ENCODE measurements at places on chromosomes 4 and X.

- DNase-seq = no peak
These were observed 74.4 kb downstream of the MSN start for GRCh38 chrX:65741823-65742222.

GRCh38 chr4:104365618-104366017, 129.1 kb downstream of the CXXC4 start:
- DNase-seq = no peak

- DNase-seq = no peak
These were observed 9.6 kb downstream of the XIAP start for GRCh38 chrX:123869488-123869887.

DNA sequence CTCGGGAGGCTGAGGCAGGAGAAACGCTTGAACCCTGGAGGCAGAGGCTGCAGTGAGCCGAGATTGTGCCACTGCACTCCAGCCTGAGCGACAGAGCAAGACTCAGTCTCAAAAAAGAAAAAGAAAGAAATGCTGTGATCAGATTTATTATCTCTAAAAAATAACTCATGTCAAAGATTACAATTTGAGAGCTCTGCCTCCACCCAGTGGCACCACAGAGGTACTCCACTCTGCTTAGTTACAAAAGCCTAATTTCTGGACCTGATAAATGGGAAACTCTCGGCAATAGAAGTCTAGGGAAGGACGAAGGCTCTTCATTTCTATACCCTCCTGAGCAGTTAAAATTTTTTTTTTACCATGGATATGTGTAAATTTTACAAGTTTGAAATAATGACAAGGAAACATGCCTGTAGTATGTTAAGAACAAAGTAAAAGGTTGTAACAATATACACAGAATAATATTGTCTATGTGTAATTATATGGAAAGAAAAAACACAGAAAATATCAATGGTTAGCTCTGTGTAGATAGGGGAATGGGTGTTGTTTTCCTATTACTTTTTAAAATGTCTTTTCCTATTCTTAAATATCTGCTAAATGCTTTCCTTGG, 149.8 kb downstream of the STIM2 start:
- DNase-seq = peak; percentile 45

GRCh38 chrX:142204522-142205433, at the start of gene MAGEC2:
Gene MAGEC2, minus strand, starts transcription at chrX:142205290. Its CDS starts 1,303 bp downstream, at chrX:142203987.
- no peak for DNase-seq

- no peak for DNase-seq
These were observed 16.1 kb downstream of the NSG1 start for GRCh38 chr4:4402966-4403365.

DNA sequence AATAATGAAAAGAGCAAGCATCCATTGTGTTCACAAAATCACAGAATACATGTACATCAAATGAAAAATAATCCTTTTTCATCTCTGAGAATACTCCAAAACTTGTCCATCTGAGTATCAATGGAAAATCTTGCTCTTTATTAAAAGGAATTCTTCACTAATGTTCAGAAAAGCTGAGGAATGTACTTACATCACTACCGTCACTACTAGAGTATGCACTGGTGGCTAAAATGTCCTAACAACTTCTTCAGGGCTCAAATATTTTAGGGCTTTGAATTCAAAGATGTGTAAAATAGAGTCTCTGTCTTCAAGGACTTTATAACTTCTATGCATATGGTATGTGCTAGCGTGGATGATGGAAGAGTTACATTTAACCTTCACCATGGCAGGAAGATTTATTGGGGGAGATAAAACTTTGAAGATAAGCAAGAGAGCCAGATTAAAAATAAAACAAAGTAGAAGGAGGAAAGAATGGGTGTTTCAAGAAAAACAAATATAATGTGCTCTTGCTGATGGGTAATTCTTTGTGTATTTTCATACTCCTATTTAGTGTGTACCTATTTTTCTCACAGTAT, 55.1 kb downstream of the DMD start:
- DNase-seq = no peak

GRCh38 chr4:174714393-174715211, 114.4 kb downstream of the GLRA3 start:
- DNase-seq = peak; percentile 29

DNA sequence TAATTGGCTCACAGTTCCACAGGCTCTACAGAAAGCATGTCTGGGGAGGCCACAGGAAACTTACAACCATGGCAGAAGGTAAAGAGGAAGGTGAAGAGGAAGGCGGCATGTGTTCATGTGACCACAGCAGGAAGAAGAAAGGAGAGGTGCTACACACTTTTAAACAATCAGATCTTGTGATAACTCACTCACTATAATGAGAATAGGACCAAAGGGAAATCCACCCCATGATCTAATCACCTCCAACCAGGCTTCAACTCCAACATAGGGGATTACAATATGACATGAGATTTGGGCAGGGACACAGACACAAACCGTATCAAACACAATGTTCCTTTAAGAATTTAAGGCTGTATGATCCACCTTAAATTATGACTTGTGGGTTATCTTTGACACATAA, 10.5 kb upstream of the PGM2 start:
- no peak for DNase-seq

DNA sequence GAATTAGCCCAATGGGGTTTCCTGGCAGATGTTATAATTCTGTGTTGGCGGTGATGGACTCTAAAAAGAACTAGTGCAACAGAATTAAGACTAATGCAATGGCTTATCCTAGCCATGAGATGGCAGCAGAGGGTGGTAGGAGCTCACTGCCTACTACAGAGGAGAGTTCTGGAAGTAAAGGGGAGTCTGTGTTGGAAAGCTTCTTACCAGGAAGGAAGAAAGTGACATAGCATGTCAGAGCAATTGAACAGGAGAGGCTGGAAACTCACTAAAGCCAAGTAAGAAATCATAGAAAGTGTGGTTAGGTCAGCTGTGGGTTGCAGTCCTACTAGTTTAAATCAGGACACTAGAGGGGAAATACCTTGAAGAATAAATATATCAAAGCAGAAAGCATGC, 6.3 kb upstream of the TRPC5OS start:
- DNase-seq = peak; percentile 32

DNA sequence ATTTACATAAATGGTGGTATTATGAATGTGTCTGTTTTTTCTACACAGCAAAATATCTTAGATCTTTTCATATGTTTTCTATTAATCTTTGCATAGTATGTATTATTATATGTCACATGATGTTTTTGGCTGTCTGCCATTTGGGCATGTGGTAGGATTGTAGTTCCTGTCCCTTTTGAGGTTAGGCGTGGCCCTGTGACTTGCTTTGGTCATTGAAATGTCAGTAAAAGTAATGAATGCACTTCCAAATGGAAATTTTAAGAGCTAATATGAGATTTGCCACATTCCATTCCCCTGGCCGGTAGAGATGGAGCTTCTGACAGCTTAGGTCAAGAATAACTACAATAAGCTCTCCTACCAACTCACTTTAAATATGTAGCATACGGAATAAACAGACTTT, 45.1 kb downstream of the JADE3 start:
- DNase-seq = no peak

DNA sequence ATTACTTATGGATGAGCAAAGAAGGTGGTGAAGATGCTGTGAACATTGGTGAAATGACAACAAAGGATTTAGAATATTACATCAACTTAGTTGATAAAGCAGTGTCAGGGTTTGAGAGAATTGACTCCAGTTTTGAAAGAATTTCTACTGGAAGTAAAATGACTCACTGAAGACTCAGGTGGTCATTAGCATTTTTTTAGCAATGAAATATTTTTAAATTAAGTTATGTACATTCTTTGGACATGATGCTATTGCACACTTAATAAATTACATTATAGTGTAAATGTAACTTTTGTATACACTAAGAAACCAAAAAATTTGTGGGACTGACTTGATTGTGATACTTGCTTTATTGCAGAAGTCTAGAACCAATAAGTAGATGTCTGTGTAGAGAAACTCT, 56.9 kb downstream of the USO1 start:
- no peak for DNase-seq

DNA sequence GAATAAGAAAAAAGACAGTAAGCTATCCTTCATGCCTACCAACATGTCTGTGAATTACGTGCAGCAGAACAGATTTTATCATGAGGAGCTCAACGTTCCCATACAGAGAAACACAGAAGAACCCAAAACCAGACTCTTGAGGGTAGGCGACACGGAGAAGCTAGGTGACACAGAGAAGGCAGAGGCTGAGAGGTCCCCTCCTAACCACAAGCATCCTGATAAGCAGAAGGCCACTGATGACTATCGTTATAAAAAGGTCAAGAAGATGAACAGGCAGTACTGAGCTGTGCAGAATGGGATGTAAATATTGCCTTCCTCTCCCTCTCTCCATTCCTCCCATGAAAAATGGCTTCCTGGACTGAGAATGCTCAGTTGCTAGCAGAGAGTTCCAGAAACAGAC, 350.2 kb upstream of the BOD1L1 start:
- DNase-seq = no peak

GRCh38 chr4:18954538-18954937, 933.0 kb upstream of the LCORL start:
- no peak for DNase-seq

- no peak for DNase-seq
These were observed 549.8 kb upstream of the FAM241A start for GRCh38 chr4:111595456-111595855.

DNA sequence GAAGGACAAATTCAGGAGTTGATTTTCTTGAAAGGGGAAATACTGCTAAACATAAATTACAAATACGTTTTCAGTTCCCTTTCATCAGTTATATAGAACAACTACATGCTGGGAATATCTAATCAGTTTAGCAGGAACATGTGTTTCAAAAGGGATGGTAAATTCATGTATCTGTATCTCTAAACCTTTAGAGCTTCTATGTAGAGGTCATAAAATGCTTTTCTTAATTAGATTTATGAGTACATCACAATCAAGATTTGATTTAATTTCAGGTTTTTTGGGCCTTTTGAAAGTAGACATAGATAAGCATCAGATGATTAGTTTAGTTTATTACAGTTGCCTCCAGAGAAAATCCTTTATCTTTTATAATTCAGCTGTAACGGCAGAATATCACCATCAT, 12.9 kb downstream of the PDLIM3 start:
- peak; percentile 94 for DNase-seq

DNA sequence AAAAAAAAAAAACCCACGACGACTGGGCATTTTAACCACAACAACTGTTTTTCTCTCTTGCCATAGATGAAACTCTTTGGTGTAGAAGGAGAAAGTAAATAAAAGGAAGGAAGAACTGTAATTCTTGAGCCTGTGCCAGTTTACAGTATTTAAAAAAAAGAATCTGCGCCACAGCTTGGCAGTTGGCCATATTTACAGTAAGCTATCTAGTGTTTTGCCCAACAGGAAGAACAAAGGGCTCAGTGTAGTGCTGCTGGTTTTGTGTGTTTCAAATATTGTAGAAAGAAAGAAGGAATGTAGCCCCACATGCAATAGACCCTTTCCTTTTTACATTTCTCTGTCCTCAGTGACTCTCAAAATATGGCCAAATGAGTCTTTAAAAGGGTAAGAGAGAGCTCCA, 66.1 kb downstream of the NR3C2 start:
- DNase-seq = no peak

DNA sequence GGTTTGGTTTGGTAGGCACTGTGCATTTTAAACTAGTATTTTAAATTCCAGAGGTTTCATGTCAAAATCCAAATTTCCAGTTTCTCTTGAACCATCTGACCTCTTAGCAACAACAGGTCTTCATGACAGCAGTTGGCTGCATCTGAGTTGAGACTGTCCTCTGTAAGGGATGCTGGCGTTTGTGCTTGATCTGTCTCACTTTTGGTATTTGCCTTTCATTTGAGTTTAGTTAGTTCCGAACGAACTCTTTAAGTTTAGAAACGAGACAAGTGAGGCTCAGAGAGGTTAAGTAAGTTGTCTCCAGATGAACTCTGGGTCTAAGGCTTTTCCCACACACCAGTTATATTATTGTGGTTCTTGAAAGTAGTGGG, 29.1 kb downstream of the SPARCL1 start:
- DNase-seq = no peak

DNA sequence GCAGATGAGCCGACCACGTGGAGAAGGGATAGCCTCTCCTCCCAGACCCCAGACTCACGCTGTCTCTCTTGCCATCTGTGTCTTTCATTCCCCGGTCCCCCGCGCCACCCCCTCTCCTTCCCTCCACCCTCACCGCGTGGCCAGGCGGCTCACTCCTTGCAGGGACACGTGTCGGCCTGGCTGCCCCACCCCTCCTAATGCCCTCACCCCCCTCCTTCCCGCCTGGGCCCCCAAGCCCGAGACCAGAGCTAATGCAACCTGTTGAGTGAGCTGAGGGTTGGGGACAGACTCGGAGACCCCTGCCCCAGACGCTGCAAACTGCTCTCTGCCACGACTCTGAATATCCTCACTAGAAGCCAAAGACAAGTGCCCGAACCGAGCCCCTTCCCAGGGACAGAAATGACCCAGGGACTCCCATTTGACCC, 1.8 kb downstream of the SLC38A5 start:
- DNase-seq = peak; percentile 30

DNA sequence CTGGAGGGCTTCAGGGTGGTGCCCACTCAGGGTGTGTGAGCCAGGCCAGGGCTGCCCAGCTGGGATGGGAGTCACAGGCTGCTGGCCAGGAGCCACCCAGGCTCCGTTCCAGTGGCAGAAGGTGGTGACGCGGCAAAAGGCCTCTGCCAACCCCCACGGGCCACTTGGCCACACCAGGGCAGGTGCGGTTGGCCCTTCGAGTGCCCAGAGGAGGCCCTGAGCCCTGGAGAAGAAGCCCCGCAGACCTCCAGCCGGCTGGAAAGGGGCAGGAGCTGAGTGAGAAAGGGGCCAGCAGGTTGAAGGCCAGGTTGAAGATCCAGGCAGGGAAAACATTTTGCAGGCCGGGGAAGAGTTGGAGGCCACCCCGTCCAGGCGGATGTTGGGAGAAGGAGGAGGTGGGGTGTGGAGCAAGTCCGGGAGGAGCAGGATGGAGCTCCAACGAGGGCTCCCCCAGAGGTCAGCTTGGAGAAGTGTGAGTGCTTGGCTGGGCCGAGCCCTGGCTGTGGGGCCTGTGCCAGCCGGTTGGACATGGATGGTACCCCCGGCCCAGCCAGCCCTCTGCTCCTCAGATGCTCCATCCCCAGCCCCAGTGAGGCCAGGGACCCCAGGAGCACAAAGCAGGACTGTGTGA, 2.8 kb upstream of the CPLX1 start:
- peak; percentile 61 for DNase-seq

DNA sequence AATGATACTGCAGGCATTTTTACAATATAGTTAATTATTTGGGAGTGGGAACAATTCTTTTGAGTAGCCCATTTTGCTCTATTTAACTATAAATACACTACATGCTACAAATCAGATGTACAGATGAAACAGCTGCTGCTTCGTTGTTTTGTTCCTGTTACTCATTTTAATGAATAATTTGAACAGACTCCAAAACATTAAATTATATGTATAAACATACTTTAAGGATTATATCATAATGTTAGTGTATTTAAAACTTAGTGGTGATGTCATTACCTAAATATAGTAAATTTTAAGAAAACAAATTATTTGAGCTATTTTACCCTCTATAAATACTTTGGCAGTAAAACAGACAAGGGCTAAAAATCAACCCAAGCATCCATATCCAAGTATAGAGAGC, 60.7 kb downstream of the GAB1 start:
- DNase-seq = no peak

DNA sequence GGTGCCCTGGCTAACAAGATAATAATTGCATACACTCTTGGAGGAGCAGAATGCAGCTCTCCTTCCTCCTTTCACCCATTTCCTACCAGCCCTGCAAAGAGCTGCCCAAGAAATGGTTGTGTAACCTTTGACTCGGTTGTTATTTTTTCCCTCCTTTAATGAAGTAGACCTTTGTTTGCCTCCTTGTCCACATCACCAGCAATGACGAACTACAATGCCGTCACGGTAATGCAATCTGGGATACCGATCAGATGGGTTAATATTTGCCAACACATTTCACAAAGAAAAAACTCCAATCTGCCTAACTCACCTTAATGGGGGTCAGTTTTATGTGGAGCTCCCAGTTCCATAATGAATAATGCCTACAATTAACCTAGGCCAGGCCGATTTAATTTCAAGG, 32.0 kb downstream of the GPRIN3 start:
- no peak for DNase-seq
